Activated CD4-positive, alpha-beta T cell treated with anti-CD3 and anti-CD28 coated beads for 36 hours (primary cell): ENCODE measurements at places on chromosomes 11 and 22. TPM values are rescaled to one million over a fixed set of nuclear protein-coding genes. Genes with fewer than 3 reads are reported as not detected.

DGCR8 gene
- total RNA-seq, result 31.8 TPM

SLC22A9 gene
- not detected for total RNA-seq

IGSF9B gene
- 79.0 TPM for total RNA-seq

LDLRAD3 gene
- total RNA-seq, result 0.46 TPM

P2RX3 gene
- total RNA-seq, result not detected

C11orf91 gene
- not detected for total RNA-seq

TRIM49C gene
- total RNA-seq, result not detected

GPHA2 gene
- total RNA-seq, result not detected

SPI1 gene
- total RNA-seq, result 0.11 TPM

TSSK2 gene
- total RNA-seq, result not detected

MFRP gene
- not detected for total RNA-seq

TAF10 gene
- total RNA-seq, result 152 TPM

PGA4 gene
- total RNA-seq, result not detected

POU2AF3 gene
- not detected for total RNA-seq

TEX54 gene
- 0.42 TPM for total RNA-seq

CARNS1 gene
- 1.5 TPM for total RNA-seq

PTGDR2 gene
- total RNA-seq, result 0.18 TPM

CCDC87 gene
- 0.14 TPM for total RNA-seq

JAML gene
- 193 TPM for total RNA-seq

TBCEL gene
- total RNA-seq, result 7.7 TPM

ACAT1 gene
- 67.0 TPM for total RNA-seq

KCTD21 gene
- total RNA-seq, result 9.8 TPM

GP1BB gene
- total RNA-seq, result not detected

RBM14 gene
- 137 TPM for total RNA-seq

RAB3IL1 gene
- total RNA-seq, result 0.09 TPM

APOC3 gene
- total RNA-seq, result not detected

ADM gene
- 11.7 TPM for total RNA-seq

IRAG1 gene
- total RNA-seq, result not detected

SLC25A45 gene
- 13.2 TPM for total RNA-seq

TMEM134 gene
- total RNA-seq, result 69.9 TPM

POU2AF1 gene
- total RNA-seq, result 10.0 TPM

SCN3B gene
- total RNA-seq, result not detected

PKNOX2 gene
- total RNA-seq, result not detected

PKDREJ gene
- not detected for total RNA-seq

GALNT18 gene
- total RNA-seq, result 8.8 TPM

TSSC4 gene
- total RNA-seq, result 19.8 TPM

MRE11 gene
- total RNA-seq, result 36.8 TPM

RGL4 gene
- total RNA-seq, result 14.6 TPM

C22orf42 gene
- total RNA-seq, result not detected

ST3GAL4 gene
- 7.5 TPM for total RNA-seq

SERPING1 gene
- 0.87 TPM for total RNA-seq

MRPL48 gene
- 48.5 TPM for total RNA-seq

ADORA2A gene
- 31.3 TPM for total RNA-seq

ASRGL1 gene
- 1.2 TPM for total RNA-seq

C22orf15 gene
- 1.3 TPM for total RNA-seq

C11orf87 gene
- total RNA-seq, result not detected

SCGB1A1 gene
- not detected for total RNA-seq

TSGA10IP gene
- total RNA-seq, result not detected

KRTAP5-7 gene
- 0.16 TPM for total RNA-seq

GLYATL2 gene
- total RNA-seq, result not detected

BAIAP2L2 gene
- 0.88 TPM for total RNA-seq
